Stimulated activated CD4-positive, alpha-beta T cell treated with anti-CD3 and anti-CD28 coated beads, Interleukin-15, amount 100 ng/mL, for 1 hour (primary cell): ENCODE measurements at places on chromosomes 3 and 15.

GRCh38 chr3:41710646-41711388 lies 251.1 kb downstream of the ULK4 start:
- DNase-seq = no peak

DNA sequence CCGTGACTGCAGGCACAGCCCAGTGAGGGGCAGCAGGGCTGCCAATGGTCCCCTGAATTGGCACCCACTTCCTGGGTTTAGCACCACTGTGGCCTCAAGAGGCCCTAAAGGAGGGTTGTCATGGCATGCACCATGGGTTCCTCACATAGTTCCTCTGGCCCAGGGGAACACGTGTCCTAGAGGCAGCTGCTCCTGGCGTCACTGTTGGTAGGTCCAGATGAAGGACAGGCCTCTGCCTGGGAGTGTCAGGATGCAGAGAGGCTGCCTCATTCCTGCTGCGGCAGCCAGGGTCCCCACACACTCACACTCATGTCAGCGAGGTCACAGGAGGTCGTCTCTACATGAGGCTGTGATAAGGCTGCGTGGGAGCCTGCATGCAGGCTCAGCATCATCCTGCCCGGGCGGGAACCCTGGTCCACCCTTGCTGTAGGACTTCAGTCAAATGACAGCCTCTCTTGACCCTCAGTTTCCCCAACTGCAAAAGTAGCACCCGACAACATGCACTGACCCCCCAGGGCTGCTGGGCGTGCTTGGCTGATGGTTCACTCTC lies 26.1 kb upstream of the SFMBT1 start:
- DNase-seq = no peak

DNA sequence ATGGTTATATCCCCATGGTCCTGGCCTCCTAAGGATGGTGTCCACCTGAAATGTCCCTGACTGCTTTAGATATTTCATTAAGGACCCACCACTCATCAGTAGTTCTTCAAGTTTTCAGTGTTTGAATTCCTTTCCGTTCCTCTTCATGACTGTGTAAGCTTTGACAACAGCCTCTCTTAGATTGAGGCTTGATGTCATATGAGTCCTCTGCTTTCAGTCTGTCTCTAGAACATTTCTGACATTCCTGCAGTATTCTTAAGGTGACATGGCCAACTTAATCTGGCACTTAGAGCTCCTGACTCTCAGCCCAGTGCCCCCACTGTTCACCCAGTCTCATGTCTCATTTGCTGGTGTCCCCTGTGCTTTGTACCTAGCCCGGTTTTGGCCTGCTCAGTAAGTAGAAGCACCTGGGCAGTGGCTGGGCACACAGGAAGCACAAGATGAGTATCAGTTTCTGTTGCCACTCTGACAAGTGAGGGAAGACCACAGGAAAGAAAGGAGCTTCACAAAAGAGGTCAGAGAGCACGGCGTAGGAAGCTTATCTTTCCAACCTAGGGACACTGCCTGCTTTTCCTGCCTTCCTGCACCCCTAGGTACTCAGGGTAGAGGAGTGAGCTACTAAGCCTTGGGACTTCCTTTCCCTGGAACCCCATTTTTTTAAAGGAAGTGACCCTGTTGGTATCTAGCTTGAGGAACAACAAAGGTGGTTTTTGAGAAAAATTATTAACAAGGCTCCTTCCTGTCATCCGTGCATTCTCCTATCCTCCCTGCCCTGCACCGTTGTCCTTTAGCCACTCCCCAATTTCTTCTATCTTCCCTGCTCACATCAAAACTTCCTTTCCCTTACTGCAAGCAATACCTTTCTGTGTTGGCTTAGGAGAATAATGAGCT lies 103.1 kb downstream of the KLHL25 start:
- no peak for DNase-seq

- DNase-seq = no peak
Observed at GRCh38 chr3:65381496-65382010, 657.2 kb downstream of the MAGI1 start.

- DNase-seq = peak; percentile 81
Observed at GRCh38 chr15:100596792-100597191, 5.2 kb downstream of the LINS1 start.

DNA sequence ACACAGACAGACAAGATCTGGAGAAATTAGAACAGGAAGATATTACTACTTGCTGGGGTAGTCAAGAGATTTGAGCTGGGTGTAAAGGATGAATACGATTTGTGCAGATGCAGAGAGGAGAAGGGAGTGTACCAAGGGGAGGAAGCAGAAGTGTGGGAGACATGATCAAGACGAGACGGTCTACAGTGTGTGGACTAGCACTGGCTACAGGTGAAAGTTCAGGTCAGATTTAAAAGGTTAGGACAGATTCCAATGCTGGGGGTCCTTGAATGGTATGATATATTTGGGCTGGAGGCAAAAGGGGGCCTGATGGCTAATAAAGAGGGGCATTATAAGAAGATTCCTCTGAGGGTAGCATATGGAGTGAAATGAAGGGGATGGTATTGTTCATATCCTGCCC lies 12.1 kb downstream of the LDHAL6B start:
- DNase-seq = no peak

DNA sequence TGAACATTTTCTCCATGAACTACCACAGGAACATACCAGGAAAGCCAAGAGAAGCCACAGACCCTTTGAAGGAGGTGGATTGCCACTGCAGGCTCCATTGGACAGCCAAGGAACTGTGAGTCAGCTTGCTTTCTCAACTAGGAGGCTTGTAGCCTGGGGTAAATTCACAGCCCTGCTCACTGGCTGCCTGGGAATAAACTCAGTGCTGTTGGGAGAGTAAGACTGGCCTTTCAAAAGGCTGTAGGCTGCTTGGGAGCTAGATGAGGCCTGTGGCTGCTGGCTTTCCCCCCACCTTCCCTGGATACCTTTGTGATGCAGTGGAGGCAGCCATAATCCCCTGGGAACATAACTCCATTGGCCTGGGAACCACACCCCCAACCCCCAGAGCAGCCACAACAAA lies 223.5 kb upstream of the RBMS3 start:
- no peak for DNase-seq

DNA sequence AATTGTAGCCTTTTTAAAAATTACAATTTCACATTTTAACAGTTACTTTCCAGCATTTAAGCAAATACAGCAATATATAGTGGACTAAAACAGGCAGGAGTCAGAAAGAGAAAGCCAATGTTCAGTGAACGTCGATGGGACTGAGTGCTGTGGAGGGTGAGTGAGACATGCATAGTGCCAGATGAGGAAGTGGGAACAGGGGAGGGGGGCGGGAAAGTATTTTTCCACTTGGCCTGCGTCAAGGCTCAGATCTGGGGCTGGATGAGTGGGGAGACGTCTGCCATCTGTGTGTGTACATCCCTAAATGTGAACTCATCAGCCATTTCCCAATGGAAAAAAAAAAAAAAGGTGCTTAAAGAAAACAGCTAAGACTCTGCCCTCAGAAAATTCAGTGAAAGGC lies 19.2 kb upstream of the RAD18 start:
- DNase-seq = no peak

GRCh38 chr3:136595913-136596697 lies 156.1 kb downstream of the STAG1 start:
- DNase-seq = no peak

- no peak for DNase-seq
Observed at GRCh38 chr15:85950101-85950500, 129.6 kb upstream of the AGBL1 start.

DNA sequence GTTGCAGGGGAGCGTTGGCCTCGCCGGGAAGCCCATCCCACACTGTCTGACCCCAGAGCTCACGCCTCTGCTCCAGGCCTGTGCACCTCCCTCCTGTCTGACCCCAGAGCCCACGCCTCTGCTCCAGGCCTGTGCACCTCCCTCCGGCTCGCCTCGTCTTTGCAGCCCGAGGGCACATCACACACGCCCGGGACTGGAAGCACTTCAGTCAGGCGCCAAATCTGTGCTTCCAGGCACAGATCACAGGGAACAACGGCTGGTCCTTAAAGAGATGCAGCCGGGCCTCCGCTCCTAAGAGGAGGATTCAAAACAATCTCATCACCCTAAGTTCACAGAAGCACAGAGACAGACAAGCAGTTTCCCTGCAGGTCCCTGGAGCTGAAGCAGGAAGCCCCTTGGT lies 103.0 kb upstream of the RPL32 start:
- DNase-seq = no peak

GRCh38 chr15:101083336-101084045 lies 164.3 kb downstream of the LRRK1 start:
- DNase-seq = no peak

GRCh38 chr3:54197509-54197908 lies 75.2 kb downstream of the CACNA2D3 start:
- no peak for DNase-seq

- DNase-seq = no peak
Observed at GRCh38 chr15:57479005-57479404, 102.7 kb downstream of the CGNL1 start.

DNA sequence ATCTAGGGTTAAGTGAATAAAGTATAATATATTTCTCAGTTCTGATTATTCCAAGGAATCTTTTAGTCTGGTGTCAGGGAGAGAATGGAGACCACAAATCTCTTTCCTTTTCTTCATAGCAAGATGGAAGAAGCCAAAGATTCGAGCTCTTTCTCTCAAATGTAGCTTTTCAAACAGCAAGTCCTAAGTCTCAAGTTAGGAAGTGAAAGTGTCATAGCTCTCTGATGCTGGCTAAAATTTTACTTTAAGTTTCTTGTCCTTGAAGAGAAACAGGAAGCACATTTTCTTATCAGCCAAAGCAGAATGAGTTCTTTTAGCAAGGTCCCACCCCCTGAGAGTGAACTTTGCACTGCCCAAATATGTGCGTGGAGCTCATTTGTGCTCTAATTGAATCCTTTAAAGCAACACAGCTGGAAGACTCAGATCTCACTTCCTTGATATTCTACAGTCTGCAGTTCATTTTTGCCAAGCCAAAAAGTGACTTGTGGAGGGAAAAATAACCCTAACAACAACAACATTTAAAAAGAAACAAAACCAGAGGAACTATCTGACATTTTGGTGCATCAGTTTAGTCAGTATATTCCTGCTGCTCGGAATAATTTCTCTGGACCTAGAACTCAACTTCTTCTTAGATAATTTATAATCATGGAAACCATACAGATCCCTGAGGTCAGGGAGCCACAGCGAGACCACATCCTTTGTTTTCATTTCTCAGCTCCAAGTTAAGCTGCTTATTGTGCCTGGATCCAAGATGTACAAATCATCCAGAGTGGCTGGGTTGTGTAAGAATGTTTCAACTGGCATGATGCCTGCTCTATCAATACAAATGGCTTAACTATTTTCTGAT lies 238.7 kb upstream of the P2RY1 start:
- DNase-seq = no peak

DNA sequence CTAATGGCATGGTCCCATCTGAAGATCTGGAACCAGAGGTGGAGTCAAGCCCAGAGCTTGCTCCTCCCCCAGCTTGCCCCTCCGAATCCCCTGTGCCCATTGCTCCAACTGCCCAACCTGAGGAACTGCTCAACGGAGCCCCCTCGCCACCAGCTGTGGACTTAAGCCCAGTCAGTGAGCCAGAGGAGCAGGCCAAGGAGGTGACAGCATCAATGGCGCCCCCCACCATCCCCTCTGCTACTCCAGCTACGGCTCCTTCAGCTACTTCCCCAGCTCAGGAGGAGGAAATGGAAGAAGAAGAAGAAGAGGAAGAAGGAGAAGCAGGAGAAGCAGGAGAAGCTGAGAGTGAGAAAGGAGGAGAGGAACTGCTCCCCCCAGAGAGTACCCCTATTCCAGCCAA lies 7.3 kb downstream of the EIF4G1 start:
- no peak for DNase-seq

DNA sequence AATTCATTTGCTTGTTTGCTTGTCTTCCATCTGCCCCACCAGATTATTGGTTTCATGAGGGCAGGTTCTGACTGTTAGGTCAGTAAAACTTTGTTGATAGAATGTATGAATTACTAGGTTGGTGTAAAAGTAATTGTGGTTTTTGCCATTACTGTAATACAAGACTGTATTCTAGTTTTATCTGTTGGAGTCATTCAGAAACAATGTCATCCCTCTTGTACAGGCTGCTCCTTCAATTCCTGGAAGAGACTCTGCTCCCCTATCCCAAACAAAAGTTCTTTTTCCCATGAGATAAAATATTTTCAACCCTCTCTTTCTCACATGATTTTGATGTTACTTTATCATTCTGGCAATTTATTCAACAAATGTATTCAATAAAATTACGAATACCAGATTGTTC lies 115.0 kb downstream of the CHST2 start:
- no peak for DNase-seq
